ENCODE measurements at places on chromosomes 5 and 9.

GRCh38 chr9:35758475-35759050, 4.5 kb upstream of the MSMP start:
- DNase-seq: no peak

DNA sequence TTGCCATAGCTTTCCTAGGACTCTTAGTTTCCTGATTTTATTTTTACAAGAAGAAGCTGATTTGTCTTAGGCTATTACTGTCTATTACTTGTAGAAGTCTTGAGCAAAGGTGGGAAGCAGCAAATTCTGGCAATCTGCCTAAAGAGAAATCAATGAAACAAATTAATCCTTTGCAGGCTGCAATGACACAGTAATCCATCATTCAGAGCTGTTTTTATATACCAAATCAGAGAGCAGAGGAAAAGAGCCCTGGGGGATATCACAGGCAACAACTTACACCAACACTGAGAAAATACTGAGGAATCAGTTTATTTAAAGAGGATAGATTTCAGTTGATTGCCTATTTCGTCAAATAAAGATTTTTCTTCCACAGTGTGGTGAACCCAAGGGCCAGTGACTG, 13.6 kb downstream of the NR2F1-AS1 start:
- DNase-seq: no peak

GRCh38 chr9:134889386-134890154, 9.0 kb downstream of the FCN2 start:
- DNase-seq: no peak

DNA sequence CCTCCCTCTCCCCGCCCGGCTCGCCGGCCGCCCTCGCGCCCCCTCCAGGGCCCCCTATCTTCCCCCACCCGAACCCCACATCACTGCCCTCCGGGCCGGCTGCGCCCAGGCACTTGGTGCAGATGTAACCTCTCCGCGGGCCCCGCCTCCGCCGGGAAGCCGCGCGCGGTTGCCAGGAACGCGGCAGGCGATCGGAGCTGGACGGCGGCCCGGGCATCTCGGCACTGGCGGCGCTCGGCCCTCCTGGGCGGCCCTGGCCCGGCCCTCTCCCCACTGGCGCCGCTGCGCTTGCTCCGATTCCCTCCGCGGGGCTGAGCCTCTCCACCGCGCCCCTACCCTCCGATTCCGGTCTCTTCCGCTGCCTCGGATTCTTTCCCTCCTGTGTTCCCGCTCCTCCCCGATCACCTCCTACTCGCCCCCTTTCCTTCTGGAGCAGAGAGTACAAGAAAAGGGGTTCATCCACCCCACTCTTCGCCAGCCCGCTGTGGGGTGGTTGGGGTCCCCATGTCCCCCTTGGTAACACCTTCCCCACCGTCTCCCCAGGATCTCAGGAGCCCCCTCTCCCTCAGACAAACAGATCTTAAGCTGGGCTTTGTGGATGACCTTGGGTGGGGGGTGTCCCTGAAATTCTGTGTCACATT, 70.6 kb downstream of the C9orf50 start:
- peak; percentile 65 for DNase-seq

DNA sequence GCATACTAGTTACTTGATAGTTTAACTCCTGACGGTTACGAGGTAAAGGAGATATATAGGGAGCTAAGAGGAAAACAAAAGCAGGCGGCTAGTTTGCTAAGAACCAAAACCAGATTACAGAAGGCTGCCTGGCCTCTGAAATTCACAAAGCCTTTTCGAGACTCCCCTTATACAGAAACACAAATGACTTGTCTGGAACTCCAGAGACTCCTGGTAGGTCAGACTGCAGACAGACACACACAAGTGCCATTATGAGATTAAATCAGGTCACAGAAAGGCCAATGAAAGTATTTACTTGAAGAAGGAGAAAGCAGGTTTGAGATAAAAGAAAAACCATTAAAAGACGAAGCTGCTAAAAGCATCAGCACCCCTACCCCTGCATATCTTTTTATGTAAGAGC, 142.5 kb upstream of the LRRTM2 start:
- DNase-seq: no peak

DNA sequence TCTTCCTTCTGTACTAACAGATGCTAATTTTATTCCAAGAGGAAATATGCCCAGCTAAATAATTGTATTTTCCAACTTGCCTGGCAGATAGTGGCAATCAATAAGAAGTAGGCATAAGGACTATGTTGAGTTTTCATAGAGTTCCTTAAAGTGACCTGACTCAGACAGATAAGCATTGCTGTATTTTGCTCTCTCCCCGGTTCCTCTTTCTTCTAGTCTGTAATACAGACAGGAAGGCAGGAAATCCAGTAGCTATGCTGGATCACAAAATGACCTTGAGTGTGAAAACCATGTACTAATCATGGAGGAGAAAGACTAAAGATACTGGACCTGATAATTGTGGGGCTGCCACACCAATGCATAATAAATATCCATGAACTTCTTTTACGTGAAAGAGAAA, 701.7 kb downstream of the CETN3 start:
- DNase-seq: no peak

DNA sequence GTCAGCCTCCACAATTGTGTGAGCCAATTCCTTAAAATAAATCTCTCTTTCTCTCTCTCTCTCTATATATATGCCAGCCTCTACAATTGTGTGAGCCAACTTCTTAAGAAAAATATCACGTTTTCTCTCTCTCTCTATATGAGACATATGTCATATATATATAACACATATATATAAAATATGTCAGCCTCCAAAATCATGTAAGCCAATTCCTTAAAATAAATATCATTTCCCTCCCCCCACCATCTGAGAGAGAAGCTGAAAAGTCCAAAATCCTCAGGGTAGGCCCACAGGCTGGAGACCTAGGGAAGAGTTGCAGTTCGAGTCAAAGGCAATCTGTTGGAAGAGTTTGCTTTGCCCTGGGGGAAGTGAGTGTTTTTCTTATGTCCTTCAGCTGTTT, 158.1 kb upstream of the RPS23 start:
- no peak for DNase-seq

- DNase-seq: peak; percentile 64
These were observed 141.0 kb downstream of the CDK5RAP2 start for GRCh38 chr9:120438836-120439546.

GRCh38 chr9:106622164-106622487, 240.8 kb upstream of the ZNF462 start:
- no peak for DNase-seq

GRCh38 chr9:133505901-133506652, 18.7 kb downstream of the MYMK start:
- no peak for DNase-seq

DNA sequence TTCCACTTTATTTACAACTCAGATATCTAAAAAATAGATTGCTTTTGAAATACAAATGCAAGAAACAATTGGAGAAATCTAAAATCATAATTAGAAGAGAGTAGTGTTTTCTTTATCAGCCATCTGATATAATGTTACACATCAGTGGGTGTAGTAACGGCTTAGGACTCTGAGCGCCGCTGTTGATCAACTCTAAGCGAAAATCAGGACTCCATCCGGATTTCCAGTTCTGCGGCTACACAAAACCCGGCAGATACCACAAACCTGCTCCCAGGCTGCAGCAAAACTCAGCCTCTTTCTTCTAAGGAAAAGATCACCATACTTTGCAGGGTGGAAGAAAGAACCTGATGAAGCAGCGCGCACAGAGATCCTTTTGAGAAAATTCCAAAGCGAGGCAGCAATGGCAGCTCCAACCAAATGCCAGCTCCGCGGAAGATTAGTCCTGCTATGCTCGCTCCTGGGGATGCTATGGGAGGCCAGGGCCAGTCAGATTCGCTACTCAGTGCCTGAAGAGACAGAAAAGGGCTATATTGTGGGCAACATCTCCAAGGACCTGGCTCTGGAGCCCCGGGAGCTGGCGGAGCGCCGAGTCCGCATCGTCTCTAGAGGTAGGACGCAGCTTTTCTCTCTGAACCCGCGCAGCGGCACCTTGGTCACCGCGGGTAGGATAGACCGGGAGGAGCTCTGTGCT, at the start of gene PCDHGA9:
TSS of gene PCDHGA9 (plus strand) at position 226 of the 691 bp plus-strand sequence. CDS start at position 401, 175 bp downstream.
- no peak for DNase-seq

DNA sequence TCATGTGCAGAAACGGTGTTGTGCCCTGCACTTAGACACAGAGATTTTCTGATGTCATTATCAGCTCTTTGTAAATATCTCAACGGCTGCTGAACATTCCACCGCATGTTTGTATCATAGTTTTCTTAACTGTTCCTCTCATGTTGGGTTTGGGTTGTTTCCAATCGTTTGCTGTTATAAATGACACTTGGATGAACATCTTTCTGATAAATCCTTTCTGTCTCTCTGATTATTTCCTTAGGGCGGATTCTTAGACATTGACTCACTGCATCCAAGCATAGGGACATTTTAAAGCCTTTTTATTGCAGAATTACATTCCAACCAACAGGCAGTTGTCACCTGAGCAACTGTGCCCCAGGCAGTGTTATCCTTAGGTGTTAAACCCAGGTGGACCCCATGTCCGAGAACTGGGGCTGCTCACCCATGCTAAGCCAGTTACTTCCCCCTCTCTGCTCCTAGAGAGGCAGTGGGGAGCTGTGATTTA, 28.5 kb downstream of the COL5A1 start:
- peak; percentile 55 for DNase-seq

DNA sequence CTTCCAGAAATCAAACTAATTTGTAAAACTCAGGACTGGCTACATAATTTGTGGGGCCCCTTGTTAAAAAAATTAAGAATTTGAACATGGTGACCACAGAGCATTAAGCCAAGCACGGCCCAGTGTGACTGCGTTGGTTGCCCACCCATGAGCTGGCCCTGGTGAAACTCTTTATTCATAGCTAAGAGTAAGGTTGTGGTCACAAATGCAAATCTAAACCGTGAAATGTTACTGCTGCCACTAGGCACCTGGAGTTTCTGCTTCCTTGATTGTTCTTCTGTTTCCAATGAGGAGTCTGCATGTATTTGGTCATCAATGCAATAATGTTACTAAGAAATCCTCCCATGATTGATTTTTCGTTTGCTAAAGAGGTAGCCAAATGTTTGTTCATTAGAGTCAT, 4.2 kb downstream of the GCNT1 start:
- DNase-seq: no peak

GRCh38 chr5:922436-923280, 30.0 kb downstream of the TRIP13 start:
- no peak for DNase-seq

DNA sequence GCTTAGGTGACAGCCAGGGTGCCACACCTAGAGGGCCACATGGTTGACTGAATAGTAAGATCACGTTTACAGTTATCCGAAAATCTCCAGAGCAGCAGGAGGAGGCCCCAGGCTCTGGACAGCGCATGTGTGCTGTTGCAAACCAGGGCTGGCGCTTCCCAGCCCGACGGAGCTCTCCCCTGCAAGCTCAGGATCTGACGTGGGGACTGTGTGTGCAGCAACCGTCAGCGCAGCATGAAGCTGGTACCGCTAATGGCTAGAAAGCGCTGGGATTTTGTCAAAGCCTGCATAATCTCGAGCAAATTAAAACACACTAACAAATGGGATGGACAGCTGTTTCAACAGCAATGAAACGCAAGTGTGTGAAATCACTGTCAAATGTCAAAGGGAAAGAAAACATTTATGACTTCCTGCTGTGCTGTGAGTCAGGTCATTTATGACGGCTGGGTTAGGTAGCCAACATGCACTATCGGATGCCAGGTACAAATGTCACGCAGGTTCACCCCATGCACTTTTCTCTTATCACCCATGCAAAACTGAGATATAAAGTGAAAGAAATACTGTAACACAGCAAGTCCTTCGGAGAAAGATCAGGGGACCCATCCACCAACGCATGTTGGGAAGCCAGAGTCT, 7.5 kb downstream of the SURF4 start:
- no peak for DNase-seq

DNA sequence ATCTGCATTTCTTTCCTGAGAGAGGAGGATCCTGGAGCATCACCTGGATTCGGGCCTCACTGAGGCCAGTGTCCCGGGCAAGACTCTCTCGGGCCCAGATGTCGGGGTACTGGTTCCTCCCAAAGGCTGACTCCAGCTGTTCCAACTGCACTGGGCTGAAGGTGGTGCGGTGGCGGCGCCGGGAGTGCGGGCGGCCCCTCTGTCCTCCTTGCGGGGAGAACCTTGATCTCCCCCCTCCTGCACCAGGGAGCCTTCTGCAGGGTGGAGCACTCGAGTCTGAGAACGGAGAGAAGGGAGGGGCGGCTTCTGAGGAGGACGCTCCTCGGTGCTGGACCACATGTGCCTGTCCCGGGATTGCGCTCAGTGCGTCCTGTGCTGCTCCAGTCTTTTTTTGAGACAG, 2.0 kb downstream of the PROP1 start:
- DNase-seq: no peak

GRCh38 chr5:65623482-65623881, 651 bp downstream of the TRIM23 start:
- no peak for DNase-seq

GRCh38 chr5:143862271-143862670, 50.3 kb downstream of the HMHB1 start:
- DNase-seq: no peak

DNA sequence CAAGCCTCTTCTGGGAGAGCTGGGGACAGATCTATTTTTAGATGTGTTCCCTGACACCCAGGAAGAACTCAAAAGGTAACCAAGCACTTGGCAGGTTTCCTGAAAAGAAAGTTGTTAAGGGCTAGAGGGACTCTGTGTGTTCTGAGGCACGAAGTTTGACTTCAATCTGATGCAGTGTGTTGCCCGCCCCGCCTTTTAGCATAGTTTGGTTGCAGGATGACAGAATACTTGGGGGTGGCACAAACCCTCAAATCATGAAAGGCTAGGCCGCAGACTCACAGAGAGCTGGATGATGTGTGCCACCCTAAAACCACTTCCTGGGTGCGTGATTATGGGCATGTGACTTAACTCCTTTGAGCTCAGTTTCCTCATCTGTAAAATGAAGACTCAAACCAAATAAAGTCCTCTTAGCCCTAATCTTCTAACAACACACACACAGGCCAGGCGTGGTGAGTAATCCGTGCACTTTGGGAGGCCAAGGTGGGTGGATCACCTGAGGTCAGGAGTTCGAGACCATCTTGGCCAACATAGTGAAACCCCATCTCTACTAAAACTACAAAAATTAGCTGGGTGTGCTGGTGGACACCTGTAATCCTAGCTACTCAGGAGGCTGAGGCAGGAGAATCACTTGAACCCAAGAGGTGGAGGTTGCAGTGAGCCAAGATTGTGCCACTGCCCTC, 12.8 kb upstream of the NDFIP1 start:
- DNase-seq: no peak

- no peak for DNase-seq
These were observed 126.5 kb upstream of the TRPC7 start for GRCh38 chr5:136491806-136492205.

GRCh38 chr5:158108177-158108576, 249.2 kb upstream of the CLINT1 start:
- no peak for DNase-seq

DNA sequence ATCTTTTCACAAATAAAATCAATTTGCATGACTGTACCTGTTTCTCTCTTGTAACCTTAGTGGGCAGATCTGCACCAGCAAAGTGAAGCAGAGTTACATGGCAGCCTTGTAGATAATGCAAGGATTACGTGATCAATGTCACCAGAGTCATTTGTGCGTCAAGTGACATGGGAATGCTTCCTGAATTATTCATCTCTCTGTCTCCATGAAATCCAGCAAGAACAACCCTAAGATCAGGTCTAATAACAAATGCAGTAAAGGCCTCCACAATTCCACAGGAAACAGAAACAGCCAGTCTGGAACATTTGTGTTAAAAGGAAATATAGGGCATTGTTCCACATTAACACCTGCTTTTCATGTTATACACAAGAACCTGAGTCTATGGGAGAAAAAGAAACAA, 7.8 kb downstream of the GZMA start:
- no peak for DNase-seq

GRCh38 chr5:56734091-56734694, 81.2 kb upstream of the MAP3K1 start:
- DNase-seq: no peak

Data from T47D (cell line).